ENCODE measurements at places on chromosomes 7 and 10.

DNA sequence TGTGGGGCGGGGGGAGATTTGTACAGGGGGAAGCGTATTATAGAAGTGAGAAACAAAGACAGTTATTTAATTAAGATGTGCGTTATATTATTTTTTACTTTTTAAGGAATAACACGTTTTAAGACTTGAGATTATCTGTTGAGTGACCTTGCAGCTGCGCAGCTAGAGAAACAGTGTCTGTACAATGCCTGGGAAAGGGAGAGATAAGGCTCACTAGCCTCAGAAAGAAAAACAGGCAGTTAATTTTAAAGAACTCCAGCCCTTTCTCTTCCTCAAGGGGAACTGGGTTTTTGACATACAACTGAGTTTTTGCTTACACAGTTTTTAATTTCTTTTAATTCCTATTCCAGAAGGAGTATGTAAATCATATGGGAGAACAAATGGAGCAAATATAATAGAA is 50.7 kb downstream of the LMBR1 start:
- peak; percentile 35 for DNase-seq

GRCh38 chr7:43542716-43543115 is 40.2 kb upstream of the STK17A start:
- DNase-seq, result no peak

- no peak for DNase-seq
These were observed 18.0 kb upstream of the MKRN1 start for GRCh38 chr7:140497241-140497769.

DNA sequence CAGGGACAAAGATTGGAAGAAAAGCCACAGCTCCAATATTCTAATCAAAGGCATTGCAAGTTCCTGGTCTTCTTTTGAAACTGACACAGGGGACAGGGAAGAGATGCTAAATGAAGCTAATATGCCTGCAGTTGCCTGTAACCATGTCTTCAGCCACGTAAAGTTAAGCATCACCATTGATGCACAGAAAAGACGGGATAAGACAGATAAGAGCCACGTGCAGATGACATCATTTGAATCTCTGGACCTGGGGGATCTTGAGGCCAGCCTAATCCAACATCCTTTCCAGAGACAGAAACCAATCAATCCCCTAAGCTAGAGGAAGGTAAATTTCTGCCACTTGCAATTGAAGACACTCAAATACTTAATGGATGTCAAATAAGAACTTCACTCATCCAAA is 93.4 kb downstream of the PIP4K2A start:
- no peak for DNase-seq

- no peak for DNase-seq
These were observed 396.6 kb downstream of the PLXNA4 start for GRCh38 chr7:132179681-132180080.

DNA sequence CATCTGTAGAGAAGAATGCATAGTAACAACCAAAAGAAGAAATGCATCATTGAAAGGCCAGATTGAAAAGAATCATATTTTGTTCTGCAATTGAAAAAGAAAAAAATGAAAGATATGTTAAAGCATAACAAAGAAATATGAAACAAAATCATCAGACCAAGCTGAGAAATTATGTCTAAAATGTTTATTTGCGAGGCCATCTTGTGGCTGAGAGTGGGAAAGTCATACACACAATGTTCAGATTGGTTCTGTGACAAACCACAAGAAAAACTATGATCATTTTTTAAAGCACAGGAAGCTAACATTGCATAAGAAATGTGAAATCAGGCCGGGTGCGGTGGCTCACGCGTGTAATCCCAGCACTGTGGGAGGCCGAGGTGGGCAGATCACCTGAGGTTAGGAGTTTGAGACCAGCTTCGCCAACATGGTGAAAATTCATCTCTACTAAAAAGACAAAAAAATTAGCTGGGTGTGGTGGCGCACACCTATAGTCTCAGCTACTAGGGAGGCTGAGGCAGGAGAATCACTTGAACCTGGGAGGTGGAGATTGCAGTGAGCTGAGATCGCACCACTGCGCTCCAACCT is 36.6 kb downstream of the ABCB5 start:
- DNase-seq, result peak; percentile 23

DNA sequence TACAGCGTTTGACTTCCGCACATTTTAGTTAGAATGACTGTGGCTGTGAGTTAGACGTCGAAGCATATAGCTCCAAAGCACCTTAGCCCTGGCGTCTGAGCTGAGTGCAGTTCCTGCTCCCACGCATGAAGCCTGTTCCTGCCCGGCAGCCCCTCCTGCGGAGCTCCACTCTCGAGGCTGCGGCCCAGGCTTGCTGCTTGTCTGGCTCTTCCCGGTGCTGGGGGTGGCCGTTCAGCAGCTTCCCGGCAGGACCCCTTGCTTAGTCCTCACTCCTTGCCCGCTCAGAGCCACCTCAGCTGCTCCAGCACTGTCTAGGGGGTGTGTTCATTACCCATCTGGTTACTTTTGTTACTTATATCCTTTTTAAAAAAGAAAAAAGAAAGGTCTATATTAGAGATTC is 88.1 kb upstream of the DNAJB6 start:
- no peak for DNase-seq

- no peak for DNase-seq
These were observed 27.3 kb downstream of the PFKP start for GRCh38 chr10:3094609-3095036.

- DNase-seq, result no peak
These were observed 18.0 kb downstream of the VSIR start for GRCh38 chr10:71755179-71755879.

DNA sequence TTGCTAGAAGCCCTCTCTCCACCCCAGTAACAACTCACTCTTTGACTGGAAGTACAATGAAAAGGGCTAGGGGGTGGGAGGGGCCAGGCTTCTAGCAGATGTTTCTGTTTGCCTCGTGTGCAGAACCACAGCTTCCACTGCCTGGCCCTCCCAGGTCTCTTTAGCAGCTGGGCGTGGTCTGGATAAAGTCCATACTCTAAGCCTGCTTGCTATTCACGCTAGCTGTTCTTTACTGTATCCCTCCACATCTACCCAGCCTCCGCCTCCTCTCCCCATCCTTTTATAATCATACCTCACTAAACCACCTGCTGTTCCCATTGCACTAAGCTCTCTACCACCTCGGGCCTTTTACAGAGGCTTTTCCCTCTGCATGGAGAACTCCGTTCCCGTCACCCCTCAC is 288.8 kb downstream of the CAMK1D start:
- DNase-seq, result no peak

- DNase-seq, result peak; percentile 85
These were observed 47.3 kb downstream of the MYPN start for GRCh38 chr10:68156373-68157185.

DNA sequence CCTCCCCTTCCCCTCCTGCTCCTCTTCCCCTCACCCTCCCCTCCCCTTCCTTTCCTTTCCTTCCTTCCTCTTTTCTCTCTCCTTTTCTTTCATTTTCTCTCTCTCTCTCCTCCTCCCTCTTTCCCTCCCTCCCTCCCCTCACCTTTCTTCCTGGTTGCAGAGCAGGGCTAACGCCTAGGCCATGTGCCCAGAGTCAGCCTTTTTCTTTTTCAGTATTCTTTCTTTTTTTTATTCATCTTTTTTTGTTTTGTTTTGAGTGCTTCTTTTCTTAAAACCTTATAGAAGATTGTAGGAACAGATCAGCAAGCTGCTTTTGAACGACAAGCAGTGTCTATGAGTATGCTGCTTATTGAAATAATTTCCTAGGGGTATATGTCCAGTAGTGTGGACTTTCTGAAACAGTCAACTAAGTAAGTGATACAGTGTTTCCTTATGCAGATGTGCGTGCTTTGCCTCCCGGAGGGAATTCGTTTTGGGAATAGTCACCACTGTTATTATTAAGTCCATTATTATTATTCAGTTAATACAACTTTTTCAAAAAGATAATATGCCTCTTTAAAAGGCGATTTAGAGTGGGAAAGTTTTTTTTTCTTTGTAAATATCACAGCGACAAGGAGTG is 219.2 kb downstream of the CAMK1D start:
- no peak for DNase-seq

- no peak for DNase-seq
These were observed 250.4 kb downstream of the RNLS start for GRCh38 chr10:88332503-88333247.

- DNase-seq, result no peak
These were observed 41.8 kb upstream of the RABGEF1 start for GRCh38 chr7:66698652-66699205.

- no peak for DNase-seq
These were observed 5.5 kb upstream of the LRGUK start for GRCh38 chr7:134121632-134122139.

GRCh38 chr7:12337095-12337494 is 66.6 kb downstream of the VWDE start:
- DNase-seq, result no peak

DNA sequence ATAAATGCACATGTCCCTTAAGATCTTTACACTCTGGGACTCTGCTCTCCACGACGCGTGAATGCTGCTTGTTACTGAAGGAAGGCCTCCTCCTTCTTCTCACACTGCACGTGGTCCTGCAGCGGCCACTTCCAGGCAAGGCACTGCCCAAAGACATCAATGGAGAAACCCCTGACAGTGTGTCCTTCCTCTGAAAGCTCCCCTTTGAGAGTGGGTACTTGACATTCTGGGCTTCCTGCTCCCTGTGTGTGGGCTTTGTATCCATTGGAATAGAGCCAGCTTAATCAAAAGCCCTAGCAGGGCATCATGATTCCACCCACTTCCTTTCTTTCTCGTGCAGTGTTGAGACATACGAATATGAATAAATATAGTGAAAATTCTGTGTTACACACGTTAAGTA is 69.7 kb upstream of the STK17A start:
- DNase-seq, result no peak

GRCh38 chr7:155790666-155791065 is 21.6 kb downstream of the SHH start:
- no peak for DNase-seq

GRCh38 chr10:36075196-36075595 is 433.1 kb upstream of the FZD8 start:
- DNase-seq, result no peak

- no peak for DNase-seq
These were observed 114.6 kb upstream of the MEOX2 start for GRCh38 chr7:15801041-15801440.

DNA sequence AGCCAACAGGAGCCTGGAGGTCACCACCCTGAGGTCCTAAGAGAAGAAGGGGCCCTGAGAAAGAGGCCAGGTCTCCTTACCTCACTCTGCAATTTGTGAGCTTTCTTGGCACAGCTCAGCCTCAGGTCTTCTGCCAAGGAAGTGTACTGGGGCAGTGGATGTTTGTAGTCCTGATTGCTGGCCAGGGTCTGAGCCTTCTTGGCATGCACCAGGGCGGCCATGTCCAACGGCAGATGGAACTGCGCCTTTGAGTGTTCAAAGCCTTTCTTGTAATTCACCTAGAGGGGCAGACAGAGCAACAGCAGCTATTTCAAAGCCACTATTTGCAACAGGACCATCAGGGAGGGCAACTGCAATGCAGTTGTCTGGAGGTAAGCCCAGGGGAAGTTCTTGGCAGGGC is 51.7 kb downstream of the NRAP start:
- DNase-seq, result no peak

GRCh38 chr10:2948127-2948854 is 119.1 kb upstream of the PFKP start:
- no peak for DNase-seq

GRCh38 chr7:79091011-79091410 is 362.5 kb downstream of the MAGI2 start:
- no peak for DNase-seq
